ENCODE measurements at places on chromosomes 16 and 17.

GRCh38 chr17:21705021-21705601, 12.8 kb downstream of the KCNJ18 start:
- H3K27me3 ChIP-seq = no peaks in the 10 kb centered on the region
- H3K36me3 ChIP-seq = no peaks in the 10 kb centered on the region
- no peak overlapping the region for H3K4me3 ChIP-seq
- H3K4me1 ChIP-seq = no peaks in the 10 kb centered on the region
- no peak for DNase-seq
- H3K27ac ChIP-seq = no peak overlapping the region

DNA sequence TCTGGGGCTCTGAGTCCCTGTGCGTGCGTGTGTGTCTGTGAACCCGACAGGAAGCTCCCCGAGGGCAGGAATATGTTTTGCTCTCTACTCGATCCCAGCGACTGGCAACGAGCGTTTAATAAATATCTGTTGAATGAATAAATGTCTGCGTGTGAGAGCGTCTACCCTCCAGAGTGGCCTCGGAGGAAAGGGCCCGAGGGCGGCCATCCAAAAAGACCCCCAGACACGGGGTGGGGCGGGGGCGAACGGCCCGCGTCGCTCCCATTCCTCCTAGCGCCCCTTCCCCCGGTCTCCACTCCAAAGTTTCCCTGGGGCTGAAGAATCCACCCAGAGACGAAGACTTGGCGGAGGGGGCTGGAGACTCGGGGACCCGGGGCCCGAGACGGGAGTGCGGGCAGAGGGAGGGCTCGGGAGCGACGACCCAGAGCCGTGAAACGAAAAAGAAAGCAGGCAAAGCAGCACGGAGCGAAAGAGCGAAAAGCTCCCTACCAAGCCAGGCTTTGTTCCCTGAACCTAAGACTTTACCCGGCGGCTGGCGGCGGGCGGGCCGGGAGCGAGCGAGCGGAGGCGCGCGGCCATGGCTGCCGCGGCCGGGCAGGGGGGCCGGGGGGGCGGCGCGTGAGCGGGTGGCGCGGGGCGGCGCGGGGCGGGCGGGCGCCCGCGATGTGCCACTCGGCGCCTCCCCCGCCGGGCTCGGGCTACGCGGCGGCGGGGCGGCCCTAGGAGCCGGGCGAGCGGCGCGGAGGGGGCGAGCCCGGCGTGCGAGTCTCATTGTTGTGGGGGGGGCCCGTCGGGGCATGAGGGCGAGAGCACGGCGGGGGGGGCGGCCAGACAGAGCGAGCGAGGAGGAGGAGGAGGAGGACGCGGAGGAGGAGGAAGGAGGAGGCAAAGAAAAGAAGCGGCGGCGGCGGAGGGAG, at the start of gene MLLT6:
MLLT6 (plus strand) TSS at position 668 of the 917 bp plus-strand sequence. CDS start 360 bp downstream, outside the sequence.
- peak within 1 kb of the TSS; percentile 92 for H3K27ac ChIP-seq
- H3K4me3 ChIP-seq = peak within 1 kb of the TSS; percentile 95
- H3K36me3 ChIP-seq = no peaks in the 10 kb centered on the region
- peaks cover 53% of the 10 kb centered on the region for H3K4me1 ChIP-seq
- no peaks in the 10 kb centered on the region for H3K27me3 ChIP-seq

DNA sequence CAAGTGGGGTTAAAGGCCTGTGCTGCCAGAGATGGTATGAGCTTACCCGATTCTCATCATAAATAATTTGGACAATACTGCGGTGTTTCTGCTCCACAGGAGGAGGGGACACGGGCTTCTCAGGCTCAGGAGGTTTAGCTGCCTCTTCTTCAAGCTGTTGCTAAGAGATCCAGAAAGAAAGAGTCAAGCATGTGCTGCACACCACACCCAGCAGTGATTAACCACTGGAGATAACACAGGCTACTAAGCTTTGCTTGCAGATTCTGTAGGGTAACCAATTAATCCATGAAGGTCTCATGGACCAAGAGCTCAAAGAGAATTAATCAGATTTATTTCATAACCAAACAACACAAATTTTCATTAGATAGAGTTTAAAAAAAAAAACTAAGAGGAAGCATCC, 56.6 kb downstream of the NCOR1 start:
- H3K4me3 ChIP-seq = no peak overlapping the region
- no peak overlapping the region for H3K27ac ChIP-seq
- H3K36me3 ChIP-seq = no peaks in the 10 kb centered on the region
- H3K27me3 ChIP-seq = no peaks in the 10 kb centered on the region
- H3K4me1 ChIP-seq = no peaks in the 10 kb centered on the region

GRCh38 chr16:49972961-49973360, 52.1 kb upstream of the CNEP1R1 start:
- H3K27ac ChIP-seq = no peak overlapping the region
- no peak overlapping the region for H3K4me3 ChIP-seq
- DNase-seq = no peak
- H3K27me3 ChIP-seq = peaks cover 15% of the 10 kb centered on the region
- H3K4me1 ChIP-seq = no peaks in the 10 kb centered on the region

- no peak overlapping the region for H3K4me3 ChIP-seq
Measured at GRCh38 chr16:273547-274421, 2.0 kb downstream of the RGS11 start.

DNA sequence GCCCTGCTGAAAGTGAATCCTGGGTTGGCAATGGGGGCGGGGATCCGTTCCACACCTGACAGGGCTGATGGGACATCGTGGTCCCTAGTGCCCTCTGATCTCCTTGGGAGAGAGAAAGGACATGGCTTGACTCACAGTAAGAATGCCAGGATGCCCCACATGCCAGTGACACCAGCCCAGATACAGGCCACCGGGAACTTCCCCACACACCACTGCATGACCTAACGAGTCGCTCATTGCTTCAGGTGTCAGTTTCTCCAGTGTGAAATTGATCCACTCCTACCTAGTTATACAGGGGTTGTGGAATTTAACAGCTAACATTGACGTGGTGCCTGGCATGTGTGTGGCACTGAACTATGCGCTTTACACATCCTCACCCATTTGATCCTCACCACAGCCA, 7.5 kb downstream of the CD300LG start:
- H3K36me3 ChIP-seq = no peaks in the 10 kb centered on the region
- no peaks in the 10 kb centered on the region for H3K4me1 ChIP-seq
- H3K27ac ChIP-seq = no peak overlapping the region
- no peak for DNase-seq

GRCh38 chr17:41937970-41938954, 7.8 kb downstream of the ODAD4 start:
- H3K4me3 ChIP-seq = no peak overlapping the region
- no peaks in the 10 kb centered on the region for H3K27me3 ChIP-seq
- DNase-seq = no peak
- no peaks in the 10 kb centered on the region for H3K4me1 ChIP-seq
- no peak overlapping the region for H3K27ac ChIP-seq

Measured in sigmoid colon (tissue), 7 donors.